ENCODE measurements at places on chromosomes 5 and 9.

- no peak for DNase-seq
These were observed 48.2 kb upstream of the ANGPTL2 start for GRCh38 chr9:127170652-127171051.

DNA sequence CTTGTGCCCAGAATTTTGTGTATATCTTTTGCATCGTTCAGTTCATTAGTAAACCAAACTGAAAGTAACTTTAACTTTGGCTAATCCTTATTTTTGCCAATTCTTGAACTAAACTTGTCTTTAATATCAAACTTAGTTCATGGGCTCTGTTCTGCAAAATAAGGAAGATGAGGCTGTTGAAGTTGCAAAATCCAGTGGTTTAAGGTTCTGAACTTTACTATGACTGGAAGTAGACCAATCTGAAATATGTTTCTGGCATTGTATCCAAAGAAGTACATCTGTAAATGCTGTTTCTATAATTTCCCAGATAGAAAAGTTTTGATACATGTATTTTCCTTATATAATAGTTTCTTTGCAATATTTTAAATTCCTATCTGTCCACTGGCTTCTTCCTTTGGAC lies 238.1 kb downstream of the CETN3 start:
- DNase-seq = no peak

DNA sequence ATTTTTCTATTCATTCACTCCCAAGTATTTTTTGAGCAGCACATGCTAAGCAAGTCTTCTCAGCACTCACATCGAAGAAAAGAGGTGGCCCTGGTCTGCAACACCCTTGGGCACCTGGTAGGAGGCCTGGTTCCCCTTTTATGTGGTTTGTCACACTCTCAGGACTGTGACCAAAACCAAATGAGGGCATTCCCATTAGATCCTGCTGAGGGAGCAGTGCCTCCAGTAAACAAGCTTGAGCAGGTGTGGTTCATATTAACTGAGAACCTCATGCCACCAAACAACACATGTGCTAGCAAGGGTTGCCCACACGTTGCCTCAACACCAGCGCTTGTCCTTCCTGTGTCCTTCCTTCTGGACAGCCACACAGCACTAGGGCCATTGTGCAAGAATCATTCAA lies 26.9 kb upstream of the SYK start:
- DNase-seq = no peak

DNA sequence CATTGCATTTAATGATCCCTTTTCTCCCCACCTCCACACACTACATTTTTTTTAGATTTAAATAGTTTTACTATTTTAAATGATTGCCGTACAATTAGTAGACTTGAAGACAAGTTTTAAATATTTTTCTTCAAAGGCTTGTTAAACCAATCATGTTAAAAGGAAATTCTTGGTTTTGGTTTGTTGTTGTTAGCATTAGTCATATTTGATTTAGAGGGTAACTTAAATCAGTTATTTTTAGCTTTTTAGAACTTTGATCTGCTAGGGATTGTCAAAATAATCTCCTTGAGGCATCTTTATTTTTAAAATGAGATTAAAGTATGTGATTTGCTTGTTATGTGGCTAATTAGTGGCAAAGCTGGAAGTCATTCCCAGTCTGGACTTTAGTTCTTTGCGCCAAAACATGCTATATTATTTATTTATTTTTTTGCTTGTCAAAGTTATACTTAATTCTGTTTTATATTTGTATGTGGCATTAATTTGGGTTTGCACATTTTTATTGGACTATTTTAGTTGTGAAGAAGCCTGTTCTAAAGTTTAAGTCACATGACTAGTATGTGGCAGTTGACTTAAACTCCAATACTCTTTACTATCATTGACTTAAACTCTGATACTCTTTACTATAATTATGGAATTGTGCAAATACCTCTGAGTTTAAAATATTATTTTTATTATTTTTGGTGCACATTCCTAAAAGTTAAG lies 14.7 kb downstream of the ITGA1 start:
- DNase-seq = no peak

DNA sequence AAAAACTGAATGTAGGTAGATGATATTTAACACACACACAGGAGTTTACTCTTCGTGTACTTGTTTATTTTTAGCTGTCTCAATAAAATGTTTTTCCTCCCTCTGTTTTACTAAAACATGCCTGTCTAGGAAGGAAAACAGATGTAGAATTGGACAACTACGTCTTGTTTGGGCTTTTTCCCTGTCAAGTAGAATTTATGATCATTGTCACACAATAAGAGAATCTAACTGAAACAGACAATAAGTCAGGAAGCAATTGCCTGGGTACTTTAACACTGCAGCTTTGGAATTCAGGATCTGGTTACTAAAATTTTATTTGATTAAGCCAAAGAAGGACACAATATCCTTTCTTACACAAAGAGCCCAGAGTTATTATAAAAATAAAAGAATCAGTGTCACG lies 164.2 kb downstream of the ZDHHC21 start:
- DNase-seq = no peak

DNA sequence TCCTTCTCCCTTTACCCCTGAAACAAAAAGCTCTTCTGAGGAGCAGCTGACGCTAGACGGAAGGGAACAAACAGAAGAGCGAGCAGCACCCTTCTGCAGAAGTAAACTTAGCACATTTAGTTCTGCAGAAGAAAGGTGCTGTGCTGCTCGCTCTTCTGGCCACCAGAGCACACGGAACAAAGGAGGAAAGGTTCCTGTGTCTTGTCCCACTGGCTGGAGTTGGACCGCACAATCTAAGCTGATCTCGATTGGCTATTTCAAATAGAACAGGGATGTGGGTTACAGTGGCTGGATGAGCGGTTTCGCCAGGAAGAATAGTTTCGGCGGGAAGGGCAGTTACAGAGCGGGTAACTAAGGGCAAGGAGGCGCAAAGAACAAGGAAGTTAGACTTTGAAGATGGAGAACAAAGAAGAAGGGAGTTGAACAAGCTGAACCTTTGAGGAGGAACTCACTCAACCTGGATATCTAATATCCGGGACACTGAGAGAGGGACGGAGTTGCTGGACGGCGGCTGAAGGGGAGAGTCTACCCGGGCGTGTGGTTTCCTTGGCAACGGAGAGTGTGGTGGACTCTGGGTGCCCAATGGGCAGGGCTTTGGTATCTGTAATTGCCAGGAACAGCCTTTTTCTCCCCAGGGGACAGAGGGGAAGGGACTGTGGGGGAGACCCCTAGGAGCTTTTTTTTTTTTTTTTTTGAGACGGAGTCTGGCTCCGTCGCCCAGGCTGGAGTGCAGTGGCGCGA lies 7.1 kb downstream of the GTF3C5 start:
- no peak for DNase-seq

GRCh38 chr5:95426227-95426626 lies 35.1 kb downstream of the FAM81B start:
- no peak for DNase-seq

GRCh38 chr9:69121155-69122081 lies 52.7 kb upstream of the TJP2 start:
- no peak for DNase-seq

DNA sequence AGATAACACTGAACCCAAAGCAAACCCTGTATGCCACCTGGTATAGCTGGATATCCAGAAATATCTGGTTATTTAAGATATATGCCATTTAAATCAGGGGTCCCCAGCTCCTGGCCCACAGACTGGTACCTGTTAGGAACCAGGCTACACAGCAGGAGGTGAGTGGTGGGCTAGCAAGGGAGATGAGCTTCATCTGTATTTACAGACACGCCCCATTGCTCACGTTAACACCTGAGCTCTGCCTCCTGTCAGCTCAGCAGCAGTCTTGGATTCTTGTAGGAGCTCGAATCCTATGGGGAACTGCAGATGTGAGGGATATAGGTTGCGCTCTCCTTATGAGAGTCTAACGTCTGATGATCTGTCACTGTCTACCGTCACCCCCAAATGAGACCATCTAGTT lies 646.6 kb downstream of the TLE4 start:
- no peak for DNase-seq

Measured in iPS DF 19.7 (cell line).